ENCODE measurements at places on chromosomes 3 and 15. TPM values are rescaled to one million over a fixed set of nuclear protein-coding genes. Genes with fewer than 3 reads are reported as not detected.
A peak's percentile ranks its signal among the peaks of the same experiment; 100 is the strongest.

- peak; percentile 35 for DNase-seq
Measured at GRCh38 chr3:11641683-11642430, 1.9 kb downstream of the VGLL4 start.

GRCh38 chr3:72018343-72018984, 233.5 kb upstream of the PROK2 start:
- DNase-seq = no peak

GRCh38 chr3:126373682-126374601, 16.7 kb upstream of the KLF15 start:
- DNase-seq = no peak

Gene B3GNT5
- 29.2 TPM for total RNA-seq

Gene FAM162A
- 86.4 TPM for total RNA-seq

All from PC-3 (cell line).